ENCODE measurements at places on chromosomes 2 and 18.
A peak's percentile ranks its signal among the peaks of the same experiment; 100 is the strongest.

DNA sequence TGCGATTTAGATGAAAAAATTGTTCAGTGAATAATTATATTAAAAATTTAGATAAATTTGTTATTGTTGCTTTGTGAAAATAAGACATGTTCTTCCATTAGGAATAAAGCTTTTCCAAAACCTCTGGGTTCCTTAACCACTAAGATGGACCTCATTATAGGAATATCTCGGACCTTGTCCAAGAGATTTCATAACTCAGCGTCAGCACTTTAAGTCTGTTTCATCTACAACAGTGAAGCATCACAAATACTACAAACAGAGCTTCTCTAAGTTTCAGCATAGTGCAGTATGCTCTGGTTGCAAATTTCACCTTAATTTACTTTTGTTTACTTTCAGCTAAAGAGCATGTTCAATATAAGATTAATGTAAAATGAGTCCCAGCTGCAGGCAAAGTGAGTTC, 150.3 kb downstream of the UBE2E3 start:
- no peak for DNase-seq

GRCh38 chr2:147182260-147182659, 662.6 kb upstream of the ACVR2A start:
- DNase-seq, result peak; percentile 79

GRCh38 chr2:149994057-149994728, 406.6 kb upstream of the MMADHC start:
- no peak for DNase-seq

- DNase-seq, result no peak
Measured at GRCh38 chr2:178484245-178485041, 4.2 kb downstream of the PLEKHA3 start.

GRCh38 chr2:156098506-156098905, 234.0 kb downstream of the NR4A2 start:
- no peak for DNase-seq

DNA sequence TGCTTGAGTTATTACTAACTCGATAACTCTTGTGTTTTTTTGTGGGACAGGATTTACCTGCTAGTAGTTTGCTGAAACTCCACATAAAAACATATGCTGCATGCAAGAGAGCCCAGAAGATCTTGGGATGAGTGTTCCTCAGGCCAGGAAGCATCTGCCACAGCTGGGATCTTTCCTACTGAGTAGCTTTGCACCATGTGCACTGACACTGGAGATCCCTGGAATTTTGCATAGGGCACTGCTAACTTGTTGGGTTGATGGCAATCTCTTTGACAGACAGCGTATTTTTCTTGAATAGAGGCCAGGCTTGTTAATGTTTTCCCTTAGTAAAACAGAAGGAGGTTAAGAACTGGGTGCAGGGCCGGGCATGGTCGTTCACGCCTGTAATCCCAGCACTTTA, 808 bp upstream of the SERPINB11 start:
- no peak for DNase-seq

- no peak for DNase-seq
Measured at GRCh38 chr2:195898505-195899191, 170.0 kb downstream of the DNAH7 start.

DNA sequence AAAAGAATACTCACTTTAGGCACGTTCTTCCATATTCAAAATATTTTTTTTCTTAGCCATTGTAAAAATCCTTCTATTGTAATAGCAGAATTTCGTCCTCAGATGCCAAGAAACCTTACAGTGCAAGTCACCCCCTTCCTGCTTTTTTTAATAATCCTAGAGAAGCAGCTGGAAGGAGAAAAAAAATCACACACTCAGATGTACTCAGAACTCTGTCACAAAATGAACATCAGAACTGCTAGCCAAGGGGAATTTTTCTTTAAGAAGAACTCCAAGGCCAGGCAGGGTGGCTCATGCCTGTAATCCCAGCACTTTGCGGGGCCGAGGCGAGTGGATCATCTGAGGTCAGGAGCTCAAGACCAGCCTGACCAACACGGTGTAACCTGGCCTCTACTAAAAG, 127.3 kb upstream of the SPATS2L start:
- no peak for DNase-seq

DNA sequence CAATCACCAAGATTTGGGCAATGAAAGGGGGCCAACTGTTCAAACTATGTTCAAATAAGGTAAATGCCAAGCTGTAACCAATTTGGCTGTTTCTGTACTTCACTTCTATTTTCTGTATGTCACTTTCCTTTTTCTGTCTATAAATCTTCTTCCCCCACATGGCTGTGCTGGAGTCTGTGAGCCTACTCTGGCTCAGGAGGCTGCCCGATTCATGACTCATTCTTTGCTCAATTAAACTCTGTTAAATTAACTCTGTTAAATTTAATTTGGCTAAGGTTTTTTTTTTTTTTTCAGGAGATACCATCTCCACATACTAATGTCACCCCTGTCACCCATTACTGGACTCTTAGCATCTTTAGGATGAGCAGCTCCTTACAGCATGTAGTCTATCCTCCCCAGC, 178.8 kb upstream of the TWIST2 start:
- DNase-seq, result no peak

DNA sequence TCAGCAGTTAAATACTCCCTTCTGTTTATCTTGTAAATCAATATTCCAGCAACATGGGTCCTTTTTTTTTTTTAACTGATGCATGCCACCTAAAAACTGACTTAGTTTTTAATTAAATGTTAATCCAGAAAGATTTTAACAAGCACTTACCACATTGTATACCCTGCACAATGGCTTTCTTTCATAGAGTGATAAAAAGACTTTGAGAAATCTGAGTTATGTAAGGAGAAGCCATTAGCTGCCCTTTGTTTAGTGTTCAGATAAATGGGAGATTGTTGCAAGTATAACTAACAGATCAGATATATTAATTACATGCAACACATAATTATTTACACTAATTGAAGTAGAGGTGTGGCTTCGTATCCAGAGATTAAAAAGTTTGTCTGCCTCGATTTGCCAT, 22.7 kb upstream of the NFATC1 start:
- DNase-seq, result no peak

- DNase-seq, result no peak
Measured at GRCh38 chr18:34592961-34593382, 117.1 kb upstream of the DTNA start.

GRCh38 chr2:169237286-169237685, 125.0 kb downstream of the LRP2 start:
- DNase-seq, result no peak

DNA sequence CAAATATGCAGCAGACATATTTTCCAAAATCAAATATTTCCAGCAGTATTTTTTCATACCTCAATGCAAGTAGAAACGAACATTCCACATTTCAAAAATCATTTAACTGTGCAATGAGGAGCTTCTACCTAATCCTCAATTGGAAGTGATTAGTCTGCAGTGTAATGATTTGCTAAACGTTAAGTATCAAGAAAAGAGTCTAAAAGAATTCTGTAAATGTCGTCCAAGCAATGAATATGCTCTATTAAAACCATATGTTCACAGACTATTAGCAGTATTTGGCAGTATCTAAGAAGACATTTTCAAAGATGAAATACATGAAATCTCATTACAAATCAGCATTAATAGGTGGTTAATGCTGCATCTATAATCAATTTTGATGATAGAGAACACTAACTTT, 15.9 kb downstream of the DYM start:
- no peak for DNase-seq

GRCh38 chr2:99338029-99338585, 918 bp downstream of the EIF5B start:
- peak; percentile 19 for DNase-seq

GRCh38 chr18:22433956-22434355, 16.2 kb upstream of the CTAGE1 start:
- DNase-seq, result no peak

GRCh38 chr2:108594982-108595464, 60.8 kb downstream of the LIMS1 start:
- peak; percentile 53 for DNase-seq

DNA sequence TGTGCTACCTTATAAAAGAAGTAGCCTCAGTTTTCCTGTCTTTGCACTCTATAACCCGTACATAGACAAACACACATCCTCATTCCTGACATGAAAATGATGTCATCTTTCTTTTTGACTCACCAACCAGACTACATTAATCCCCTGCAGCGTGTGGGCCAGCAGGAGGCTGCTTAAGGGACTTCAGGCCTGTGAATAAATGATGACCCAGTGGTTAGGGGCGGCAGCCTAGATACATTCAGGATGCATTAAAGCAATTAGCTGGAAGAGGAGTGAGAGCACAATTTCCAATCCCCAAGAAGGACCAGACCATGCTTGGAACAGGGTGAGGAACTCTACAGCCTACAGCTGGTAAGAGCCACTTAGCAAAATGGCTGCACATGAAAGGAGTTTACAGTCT, 57.3 kb upstream of the KLF7 start:
- DNase-seq, result peak; percentile 77

DNA sequence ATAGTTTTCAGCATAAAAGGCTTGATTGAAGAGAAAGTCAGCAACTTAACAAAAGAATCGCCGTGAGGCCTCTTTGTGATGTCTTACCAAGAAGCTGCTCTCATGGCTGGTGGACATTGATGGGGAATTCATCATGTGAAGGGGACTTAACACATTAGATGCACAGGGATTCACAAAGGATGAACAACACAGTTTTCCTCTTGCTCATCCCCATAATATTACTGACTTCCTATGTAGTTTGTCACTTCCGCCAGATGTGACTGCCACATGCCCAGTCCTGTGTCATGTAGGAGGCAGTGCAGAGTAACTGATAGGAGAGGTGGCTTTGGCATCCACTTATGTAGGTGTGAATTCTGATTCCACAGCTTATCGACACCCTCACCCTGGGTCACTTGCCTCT, 232.6 kb upstream of the LYPD1 start:
- no peak for DNase-seq

- DNase-seq, result no peak
Measured at GRCh38 chr2:42978887-42979415, 186.6 kb upstream of the HAAO start.

- no peak for DNase-seq
Measured at GRCh38 chr2:161488879-161489278, 72.8 kb downstream of the TBR1 start.

DNA sequence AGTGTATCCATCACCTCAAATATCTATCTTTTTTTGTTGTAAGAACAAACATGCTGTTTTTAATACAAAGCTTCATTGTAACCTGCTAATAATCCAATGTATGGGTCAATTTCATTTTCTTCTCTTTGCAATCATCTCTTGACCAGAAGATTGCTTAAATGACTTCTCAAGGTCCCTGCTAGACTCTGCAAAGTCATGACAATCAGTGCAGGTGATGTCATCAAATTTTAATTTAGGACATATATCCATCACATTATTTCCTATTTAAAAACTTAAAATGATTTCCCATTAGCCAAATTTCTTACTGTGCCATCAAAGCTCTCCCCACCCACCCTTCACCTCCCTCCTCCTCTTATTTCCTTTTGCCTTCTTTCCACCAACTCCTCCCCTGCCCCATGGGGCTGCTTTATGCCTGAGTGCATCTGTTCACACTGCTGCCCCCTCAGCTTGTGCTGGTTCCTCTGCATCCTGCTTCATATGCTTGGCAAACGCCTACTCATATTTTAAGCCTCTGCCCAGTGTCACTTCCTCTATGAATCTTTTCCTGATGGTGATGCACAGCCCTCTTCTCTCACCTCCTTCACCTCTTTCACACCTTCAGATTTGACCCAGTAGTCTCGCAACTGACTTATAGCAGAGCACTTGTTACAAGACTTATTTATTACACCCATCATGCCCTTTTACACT, 20.3 kb downstream of the PLEK start:
- DNase-seq, result peak; percentile 79

- DNase-seq, result no peak
Measured at GRCh38 chr18:33841221-33841967, 263.4 kb downstream of the ASXL3 start.

GRCh38 chr18:79849328-79850207, 51.8 kb downstream of the KCNG2 start:
- DNase-seq, result no peak

DNA sequence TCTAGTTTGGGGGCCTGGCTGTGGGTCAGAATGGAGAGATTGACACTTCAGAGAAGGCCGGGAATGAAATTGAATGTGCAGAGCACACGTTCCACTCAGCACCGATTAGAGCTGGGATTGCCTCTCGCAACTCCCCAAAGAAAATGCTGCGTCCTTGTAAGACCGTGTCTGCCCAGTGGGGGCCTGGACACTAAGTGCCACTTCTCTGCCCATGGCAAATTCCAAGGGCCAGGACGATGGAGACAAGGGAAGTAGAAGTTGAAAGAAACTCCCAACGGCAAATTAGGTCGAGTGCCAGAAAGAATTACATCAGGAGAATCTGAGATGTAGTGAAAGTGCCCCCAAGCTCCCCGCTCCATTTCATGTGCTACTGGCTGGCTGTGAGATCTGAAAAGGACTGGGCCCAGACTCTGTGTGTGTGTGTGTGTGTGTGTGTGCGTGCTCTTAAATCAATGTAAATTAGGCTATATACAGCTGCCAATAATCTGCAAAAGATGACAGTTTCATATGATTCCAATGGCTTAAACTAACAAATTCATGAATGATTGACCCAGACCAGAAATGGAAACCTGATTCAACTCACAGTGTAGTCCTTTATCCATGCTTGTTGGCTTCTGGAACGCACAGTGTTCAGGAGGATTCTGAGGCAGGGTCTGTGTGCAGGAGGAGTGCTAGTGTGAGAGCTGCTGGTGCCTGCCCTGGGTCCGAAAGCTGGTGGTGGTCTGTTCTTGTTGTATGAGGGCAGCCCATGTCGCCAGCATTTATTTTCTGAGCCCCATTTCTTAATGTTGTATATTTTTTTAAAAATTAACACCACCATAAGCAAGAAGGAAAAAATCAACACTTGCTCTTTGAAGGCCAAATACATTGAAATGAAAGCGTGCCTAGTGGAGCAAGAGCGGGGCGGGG, 234.3 kb downstream of the AGAP1 start:
- DNase-seq, result no peak

DNA sequence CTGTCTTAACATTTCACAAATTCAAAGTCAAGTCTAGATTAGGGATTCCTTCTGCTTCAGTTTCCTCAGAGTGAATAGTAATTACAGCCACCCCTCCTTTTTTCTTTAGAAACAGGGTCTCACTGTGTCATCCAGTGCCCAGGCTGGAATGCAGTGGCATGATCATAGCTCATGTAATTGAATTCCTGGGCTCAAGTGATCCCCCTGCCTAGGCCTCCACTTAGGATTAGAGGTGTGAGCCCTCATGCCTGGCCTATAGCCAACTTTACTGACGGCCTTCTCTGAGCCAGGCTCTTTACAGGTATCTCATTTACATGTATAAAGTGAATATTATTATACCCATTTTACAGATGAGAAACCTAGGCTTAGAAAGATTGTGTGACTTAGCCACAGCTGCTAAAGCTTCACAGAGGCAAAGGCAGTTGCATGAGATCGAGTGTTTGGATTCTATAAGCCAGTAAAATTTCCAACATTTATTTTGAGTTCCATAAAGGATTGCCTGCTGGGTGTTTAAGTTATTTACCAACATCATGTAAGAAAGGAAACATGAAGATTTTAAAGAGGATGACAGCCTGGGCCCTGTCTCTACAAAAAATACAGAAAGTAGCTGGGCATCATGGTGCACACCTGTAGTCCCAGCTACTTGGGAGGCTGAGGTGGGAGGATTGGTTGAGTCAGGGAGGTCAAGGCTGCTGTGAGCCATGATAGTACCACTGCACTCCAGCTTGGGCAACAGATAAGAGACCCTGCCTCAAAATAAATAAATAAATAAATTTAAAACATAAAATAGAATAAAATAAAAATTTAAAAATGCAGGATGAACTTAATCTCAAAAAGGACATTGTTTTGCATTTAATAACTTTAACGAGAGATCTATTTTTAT, 1.8 kb downstream of the ENOSF1 start:
- DNase-seq, result no peak
